ENCODE measurements at places on chromosomes 1 and 21.
A peak's percentile ranks its signal among the peaks of the same experiment; 100 is the strongest.

GRCh38 chr1:50977575-50978143 is 7.6 kb downstream of the CDKN2C start:
- DNase-seq: no peak

DNA sequence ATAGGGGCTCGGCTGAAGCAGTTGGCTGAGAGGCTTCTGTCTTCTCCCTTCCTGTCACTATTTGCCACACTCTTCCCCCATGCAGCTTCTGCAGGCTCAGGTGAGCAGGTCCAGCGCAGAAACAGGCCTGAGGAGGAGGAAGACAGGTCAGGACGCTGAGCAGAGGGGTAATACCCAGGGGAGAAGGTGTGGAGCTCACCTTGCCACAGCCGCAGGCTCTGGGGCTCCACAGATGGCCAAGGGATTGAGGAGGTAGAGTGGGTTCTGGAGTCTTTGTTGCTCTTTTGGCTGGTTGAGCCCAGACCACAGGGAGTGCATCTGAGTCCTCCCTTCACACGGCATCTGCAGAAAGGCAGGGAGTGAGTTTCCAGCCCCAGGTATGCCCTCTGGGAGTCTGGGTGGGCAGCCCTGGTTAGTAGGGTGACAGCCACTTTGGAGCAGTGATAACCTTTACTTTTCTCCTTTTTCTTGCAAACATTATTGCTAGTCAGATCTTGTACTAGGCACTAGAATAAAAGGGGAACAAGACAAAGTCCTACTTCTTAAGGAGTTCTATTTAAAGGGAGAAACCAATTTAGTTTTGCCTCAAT is 9.7 kb downstream of the EIF3I start:
- no peak for DNase-seq

- DNase-seq: no peak
These were observed 23.4 kb downstream of the RIPK4 start for GRCh38 chr21:41743321-41744027.

GRCh38 chr1:55544826-55545225 is 329.7 kb upstream of the USP24 start:
- peak; percentile 87 for DNase-seq

DNA sequence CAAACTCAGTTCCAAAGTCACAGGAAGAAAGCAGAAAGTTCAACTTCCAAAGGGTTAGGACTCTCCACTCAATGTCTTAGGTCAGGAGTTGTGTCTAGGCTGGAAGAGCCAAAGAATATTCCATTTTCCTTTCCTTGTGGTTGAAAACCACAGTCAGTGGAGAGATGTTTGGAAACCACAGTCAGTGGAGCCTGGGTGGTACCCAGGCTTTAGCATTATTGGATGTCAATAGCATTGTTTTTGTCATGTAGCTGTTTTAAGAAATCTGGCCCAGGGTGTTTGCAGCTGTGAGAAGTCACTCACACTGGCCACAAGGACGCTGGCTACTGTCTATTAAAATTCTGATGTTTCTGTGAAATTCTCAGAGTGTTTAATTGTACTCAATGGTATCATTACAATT is 11.7 kb downstream of the ATF3 start:
- DNase-seq: no peak

DNA sequence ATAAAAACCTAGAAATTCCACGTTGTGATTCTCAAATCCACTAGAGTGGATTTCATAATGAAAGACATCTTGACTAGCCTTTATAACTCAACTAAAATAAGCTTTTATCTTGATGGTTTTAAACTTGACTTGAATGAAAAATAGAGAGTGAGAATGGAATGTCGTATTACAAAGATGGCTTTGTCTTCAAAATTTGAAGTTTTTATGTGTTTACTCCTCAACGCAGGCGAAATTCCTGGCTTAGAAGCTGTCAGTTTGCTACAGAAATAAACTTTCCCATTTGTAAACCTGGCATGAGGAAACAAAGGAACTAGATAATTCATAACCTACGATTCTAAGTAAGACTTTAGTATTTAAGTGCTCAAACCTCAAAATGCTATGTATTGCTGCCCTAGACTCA is 90.0 kb upstream of the KRTAP19-8 start:
- DNase-seq: no peak

DNA sequence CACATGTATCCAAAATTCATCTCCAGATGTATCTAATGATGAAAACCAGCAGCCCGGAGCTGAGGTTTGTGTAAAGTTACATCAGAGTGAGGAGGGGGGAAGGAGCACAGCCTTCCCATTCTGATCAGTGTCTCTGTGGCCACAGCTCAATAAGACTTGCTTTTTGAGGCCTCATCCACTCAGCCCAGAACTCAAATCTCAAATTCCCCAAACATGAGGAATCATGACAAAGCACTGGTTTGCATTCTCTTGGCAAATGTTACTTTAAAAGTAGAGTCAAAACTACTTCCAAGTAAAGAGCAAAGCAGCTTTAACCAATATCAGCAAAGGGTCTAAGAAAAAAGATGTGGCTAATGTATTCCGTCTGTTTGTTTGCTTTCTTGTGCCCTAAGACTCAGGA is 30.9 kb downstream of the CCN1 start:
- DNase-seq: peak; percentile 87

GRCh38 chr1:232904566-232904965 is 45.8 kb upstream of the NTPCR start:
- DNase-seq: peak; percentile 59

DNA sequence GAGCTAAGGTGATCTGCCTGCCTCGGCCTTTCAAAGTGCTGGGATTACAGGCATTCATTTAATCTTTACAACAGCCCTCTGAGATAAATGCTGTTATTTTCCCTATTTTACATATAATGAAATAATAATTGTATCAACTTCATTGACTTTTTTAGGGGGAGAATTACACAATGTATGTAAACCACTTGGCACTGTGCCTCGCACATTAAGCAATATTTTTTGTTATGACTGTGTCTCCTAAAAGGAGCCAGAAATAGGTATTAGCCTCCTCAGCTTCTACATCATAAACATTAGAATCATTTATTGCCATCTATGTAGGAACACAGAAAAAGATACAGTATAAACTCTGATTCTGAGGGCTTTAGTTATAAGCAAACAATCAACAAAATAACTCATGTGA is 1.1 kb upstream of the DNAJC28 start:
- no peak for DNase-seq

DNA sequence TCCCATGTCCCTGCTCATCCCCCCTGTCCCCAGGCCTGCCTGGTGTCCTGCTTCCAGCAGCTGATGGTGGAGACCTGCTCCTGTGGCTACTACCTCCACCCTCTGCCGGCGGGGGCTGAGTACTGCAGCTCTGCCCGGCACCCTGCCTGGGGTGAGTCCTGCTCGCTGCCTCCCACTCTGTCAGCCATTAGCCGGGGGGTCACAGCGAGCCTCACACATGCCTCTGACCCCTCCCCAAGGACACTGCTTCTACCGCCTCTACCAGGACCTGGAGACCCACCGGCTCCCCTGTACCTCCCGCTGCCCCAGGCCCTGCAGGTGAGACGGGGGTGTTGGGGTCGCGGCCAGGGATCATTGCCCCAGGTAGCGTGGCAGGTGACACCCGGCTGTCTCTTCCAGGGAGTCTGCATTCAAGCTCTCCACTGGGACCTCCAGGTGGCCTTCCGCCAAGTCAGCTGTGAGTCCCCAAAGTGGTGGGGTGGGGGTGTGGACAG is 10.0 kb downstream of the SCNN1D start:
- no peak for DNase-seq

- DNase-seq: no peak
These were observed 87.1 kb upstream of the DISP3 start for GRCh38 chr1:11391886-11392285.

GRCh38 chr1:150961756-150962155 is 12.9 kb downstream of the CERS2 start:
- DNase-seq: no peak

DNA sequence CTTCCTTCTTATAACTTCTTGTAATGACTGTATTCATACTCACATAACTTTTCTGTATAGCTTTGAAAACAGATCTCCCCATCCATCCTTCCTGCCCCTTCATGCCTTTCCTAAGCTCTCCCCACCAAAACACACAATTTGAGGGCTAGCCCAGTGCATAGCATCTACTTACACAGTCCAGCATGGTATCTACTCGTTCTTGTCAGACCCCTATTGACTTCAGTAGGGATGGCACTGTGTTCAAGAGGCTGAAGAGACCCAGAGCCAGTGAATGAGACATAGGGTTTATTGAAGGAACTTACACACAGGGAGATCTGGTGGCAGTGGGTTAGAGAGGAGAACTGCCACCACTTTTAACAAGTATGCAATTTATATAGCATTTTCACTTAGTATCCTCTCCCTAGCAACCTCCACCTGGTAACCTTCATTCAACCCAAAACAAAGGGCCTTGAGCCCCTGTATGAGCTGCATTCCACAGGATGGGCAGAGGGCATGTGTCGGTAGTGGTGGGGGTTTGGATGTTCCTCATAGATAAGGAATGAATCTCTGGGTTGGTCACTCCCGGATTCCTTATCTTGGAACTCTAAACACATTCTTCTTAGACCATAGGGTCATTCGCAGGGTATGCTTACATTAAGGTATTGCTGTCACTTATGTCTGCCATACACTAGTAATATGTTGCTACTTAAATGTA is 64.9 kb upstream of the GNG12 start:
- DNase-seq: no peak
